ENCODE measurements at places on chromosomes 1 and 21.

- no peak for DNase-seq
These were observed 26.9 kb downstream of the RIPK4 start for GRCh38 chr21:41739936-41740335.

DNA sequence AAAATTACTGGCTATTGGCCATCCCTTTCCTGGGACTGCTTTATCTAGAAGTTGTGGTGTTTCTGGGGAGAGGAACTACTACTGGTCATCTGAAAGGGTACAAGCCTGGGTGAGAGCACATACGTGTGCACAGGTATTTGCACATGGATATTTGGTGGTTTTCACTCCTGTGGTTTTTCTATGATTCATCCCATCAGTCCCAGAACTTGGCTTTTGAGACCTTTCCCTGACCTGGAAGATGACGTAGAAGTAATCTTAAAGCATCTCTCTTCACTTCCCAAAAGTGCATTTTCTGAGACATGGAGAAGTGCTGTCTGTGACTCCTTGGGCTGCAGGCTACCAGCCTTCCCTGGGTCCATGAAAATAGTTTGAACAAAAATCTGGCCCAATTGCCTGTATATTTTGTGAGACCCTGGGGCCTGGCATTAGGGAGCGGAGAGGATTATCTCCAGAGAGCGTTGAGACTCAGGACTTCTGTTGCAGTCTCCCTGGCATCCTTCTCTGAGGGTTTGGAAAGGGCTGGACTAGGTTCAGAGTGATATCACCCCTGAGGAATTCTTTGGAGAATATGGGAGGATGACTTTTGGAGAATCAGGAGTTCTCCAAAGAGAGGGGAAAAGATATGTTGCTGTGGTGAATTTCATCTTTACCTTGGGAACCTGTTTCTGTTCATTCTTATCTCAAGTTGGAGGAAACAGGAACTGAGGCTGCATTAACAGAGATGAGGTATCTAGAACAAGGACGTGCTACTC, 130.8 kb downstream of the NOS1AP start:
- no peak for DNase-seq

GRCh38 chr1:1270813-1271212, 2.8 kb downstream of the UBE2J2 start:
- no peak for DNase-seq

DNA sequence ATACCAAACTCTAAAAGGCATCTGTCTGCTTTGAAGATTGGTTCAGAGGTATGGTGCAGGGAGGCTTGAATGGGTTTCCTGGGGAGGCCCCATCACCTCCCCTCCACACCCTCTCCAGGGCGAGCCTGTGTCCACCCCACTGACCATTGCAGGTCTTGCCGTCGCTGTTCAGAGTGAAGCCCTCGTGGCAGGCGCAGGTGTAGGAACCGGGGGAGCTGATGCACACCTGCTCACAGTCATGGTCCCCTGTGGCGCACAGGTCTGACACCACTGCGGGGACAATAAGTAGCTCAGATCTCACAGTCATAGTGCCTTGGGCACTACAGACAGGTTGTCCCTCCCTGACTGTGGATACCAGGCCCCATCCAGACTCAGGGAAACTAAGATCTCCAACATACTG, 6.7 kb downstream of the MATN1 start:
- no peak for DNase-seq

GRCh38 chr1:78834201-78834741, 172.3 kb downstream of the ADGRL4 start:
- DNase-seq = no peak

DNA sequence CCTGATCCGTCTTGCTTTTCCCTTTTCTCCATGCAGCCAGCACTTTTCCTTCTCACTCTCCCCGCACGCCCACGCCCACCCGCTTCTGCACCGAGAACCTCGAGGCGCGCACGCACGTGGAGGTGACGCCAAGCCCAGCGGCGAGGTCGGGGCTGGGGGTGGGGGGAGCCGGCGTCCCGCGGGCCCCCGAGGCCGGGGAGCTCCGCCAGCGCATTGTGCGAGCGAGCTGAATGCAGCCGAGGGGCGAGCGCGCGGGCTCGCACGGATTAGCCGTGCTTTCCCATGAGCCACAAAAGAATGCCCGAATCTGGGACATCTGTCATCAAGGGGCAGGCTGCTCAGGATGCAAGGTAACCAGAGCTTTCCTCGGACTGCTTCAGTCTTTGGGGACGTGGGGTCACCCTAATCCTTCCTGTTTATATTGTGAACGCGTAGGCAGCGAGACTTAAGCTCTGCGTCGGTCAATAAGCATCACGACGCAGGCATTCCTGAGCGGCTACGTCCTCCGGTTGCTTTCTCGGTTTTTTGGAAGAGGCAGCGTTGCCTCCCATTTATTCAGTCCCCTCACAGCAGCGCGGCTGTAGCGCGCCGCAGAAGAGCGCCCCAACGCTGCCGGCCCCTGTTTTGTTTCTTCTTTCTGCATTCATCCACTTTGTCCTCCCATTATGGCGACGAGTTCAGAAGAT, 67.3 kb upstream of the AKT3 start:
- DNase-seq = no peak

DNA sequence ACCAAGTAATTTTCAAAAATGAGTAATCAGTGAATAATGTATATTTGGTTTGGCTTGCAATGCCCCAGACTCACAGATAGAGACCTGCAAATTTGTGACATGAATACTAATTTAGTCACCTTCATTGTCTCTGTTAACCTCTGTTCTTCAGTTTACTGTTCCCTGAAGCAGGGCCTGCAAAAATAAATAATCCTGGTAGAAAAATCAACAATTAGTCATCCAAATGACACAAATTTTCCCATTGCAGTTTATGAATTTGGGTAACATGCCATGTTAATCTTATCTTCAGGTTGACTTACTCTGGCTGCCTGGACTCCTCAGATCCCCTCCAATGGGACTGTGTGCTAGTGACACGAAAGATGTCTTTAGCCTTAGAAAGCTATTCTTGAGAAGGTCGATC, 289.5 kb downstream of the PAPPA2 start:
- no peak for DNase-seq

- no peak for DNase-seq
These were observed 350.6 kb upstream of the NCAM2 start for GRCh38 chr21:20647607-20648006.

- peak; percentile 63 for DNase-seq
These were observed 6.8 kb upstream of the AKR1A1 start for GRCh38 chr1:45543581-45544417.

DNA sequence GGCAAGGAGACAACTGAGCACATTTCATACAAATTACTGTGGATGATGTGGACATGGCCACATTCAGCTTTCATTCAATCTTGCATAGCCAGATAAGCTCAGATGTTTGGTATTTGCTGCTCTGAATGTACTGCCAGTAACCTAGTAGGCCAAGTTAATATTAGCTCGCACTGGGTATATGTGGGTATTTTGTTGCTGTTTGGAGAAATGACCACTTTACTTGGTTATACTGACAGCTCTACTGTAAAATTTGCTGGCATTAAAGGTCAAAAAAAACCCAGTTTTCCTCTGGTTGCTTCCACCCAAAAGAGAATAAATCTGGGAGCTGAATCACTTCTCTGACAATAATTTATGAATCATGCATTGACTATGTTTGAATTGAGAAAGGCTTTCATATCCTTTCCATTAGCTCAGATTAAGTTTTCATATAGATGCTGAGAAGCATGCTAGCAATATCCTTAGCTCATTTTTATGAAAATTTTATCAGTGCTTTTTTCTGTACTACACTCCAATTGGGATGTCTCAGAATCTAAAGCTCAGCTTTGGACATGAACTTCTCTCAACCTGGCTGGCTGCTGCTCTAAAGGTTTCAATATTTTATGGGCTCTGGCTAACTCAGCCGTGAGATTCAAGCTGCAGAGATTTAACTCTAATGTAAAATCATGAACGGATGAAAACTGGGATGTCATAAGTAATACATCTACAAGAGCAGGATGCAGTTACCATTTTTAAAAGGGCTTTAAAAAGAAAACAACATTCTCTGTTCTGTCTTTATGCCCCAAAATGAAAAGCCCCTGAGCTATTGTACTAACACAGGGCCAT, 330.0 kb downstream of the BARHL2 start:
- no peak for DNase-seq

GRCh38 chr1:20731057-20731991, 1.2 kb downstream of the SH2D5 start:
- peak; percentile 43 for DNase-seq

GRCh38 chr1:210061992-210062391, 124.0 kb downstream of the SYT14 start:
- DNase-seq = no peak

- DNase-seq = no peak
These were observed 37.1 kb downstream of the NEXN start for GRCh38 chr1:77925518-77925917.

GRCh38 chr1:111553196-111553595, 49.8 kb upstream of the ADORA3 start:
- DNase-seq = no peak
